ENCODE measurements at places on chromosomes 12 and 14. TPM values are rescaled to one million over a fixed set of nuclear protein-coding genes. Genes with fewer than 3 reads are reported as not detected.

Gene C12orf50
- total RNA-seq, result 0.03 TPM

Gene RNASE3
- not detected for total RNA-seq

GRCh38 chr12:13570005-13570694 is 373.6 kb downstream of the EMP1 start:
- no peak for DNase-seq

GRCh38 chr14:73842851-73843250 is 8.8 kb upstream of the PTGR2 start:
- no peak for DNase-seq

DNA sequence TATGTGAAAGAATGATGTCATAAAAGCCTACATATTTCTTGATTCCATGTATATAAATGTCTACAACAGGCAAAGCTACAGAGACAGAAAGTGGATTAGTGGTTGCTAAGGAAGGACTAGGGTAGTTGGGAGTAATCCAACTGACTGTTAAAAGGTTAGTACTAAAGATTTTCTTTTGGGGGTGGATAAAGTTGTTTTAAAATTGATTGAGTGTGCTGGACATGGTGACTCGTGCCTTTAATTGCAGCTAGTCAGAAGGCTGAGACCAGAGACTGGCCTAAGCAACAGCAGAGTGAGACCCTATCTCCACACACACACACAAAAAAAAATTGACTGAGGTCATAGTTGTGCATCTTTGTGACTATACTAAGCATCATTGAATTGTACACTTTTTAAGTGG is 234.3 kb downstream of the C12orf50 start:
- DNase-seq, result no peak

Gene MIPOL1
- 21.7 TPM for total RNA-seq

Measured in GM23338 (cell line).